ENCODE measurements at places on chromosomes 6 and 20. TPM values are rescaled to one million over a fixed set of nuclear protein-coding genes. Genes with fewer than 3 reads are reported as not detected.

Gene KATNA1
- 3.5 TPM for polyA plus RNA-seq

Gene NKAPL
- 0.80 TPM for polyA plus RNA-seq

Gene SAMD5
- 0.87 TPM for polyA plus RNA-seq

Gene FIG4
- polyA plus RNA-seq: 4.0 TPM

DNA sequence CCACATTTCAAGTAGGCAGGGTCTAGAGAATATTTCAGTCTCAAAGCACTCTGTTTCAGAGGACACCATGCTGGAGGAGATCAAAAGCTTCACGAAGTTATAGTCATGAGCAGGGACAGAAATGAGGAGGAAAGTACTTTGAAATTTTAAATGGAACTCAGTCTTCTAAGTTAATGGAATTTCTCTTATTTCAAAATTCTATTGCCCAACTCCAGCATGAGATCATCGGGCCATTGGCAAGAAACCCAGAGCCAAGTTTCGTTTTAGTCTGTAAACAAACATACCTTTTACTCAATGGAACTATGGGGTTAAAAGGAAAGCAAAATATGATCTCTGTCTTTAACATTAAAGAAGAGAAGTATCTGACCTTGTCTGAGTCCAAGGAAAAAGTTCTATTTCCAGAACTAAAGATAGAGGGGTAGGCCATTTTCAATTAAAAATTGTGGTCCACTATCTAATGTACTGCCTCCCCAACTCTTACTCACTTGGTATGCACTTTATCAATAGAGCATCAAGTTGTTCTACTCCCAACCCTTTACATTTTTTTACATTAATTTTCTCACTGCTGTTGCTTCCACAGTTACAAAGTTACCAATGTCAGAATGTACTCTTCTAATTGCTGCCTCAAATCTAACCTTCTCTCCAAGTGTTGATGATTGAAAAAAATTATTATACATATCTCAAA lies 235.3 kb upstream of the NRSN1 start:
- H3K36me3 ChIP-seq: no peaks in the 10 kb centered on the region
- H3K27me3 ChIP-seq: no peaks in the 10 kb centered on the region
- H3K27ac ChIP-seq: no peak overlapping the region
- no peaks in the 10 kb centered on the region for H3K4me1 ChIP-seq
- H3K4me3 ChIP-seq: no peak overlapping the region

DNA sequence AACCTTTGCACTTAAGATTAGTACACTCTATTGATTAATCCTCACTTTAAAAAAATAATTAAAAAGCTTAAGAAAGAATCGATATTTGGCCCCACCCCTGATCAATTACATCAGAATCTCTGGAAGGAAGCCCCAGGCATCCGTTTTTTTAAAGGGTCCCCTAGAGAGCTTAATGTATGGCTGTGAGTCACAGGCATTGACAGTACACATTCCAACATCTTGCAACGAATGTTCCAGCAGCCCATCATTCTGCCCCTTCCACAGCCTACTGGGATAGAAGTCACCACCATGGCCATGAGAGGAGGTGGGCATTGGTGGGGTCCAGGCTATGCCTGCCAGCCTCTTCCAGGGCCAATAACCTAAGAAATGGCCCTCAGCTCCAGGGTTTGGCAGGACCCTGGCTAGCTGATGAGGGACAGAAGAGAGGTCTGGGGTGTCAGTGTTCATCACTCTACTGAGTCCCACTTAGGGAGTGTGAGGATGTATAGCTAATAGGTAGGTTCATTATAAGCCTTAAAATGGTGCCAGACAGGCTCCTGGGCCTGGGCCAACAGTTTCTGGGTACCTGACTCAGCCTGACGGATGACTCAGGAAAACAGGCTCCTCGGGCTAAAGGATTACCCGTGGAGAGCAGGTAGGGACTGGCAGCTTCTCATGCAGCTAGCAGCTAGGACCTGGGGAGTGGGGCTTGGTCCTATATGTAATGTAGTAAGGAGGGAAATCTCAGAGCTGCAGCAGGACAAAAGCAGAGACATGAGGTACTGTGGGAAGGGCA lies 40.4 kb downstream of the MDGA1 start:
- no peaks in the 10 kb centered on the region for H3K27me3 ChIP-seq
- no peaks in the 10 kb centered on the region for H3K36me3 ChIP-seq
- H3K4me1 ChIP-seq: no peaks in the 10 kb centered on the region

GRCh38 chr6:169169375-169169774 lies 84.3 kb downstream of the THBS2 start:
- no peaks in the 10 kb centered on the region for H3K4me1 ChIP-seq
- no peak for DNase-seq
- H3K27ac ChIP-seq: no peak overlapping the region

- no peaks in the 10 kb centered on the region for H3K27me3 ChIP-seq
- H3K36me3 ChIP-seq: no peaks in the 10 kb centered on the region
- peaks cover 3% of the 10 kb centered on the region for H3K4me1 ChIP-seq
- no peak overlapping the region for H3K27ac ChIP-seq
Observed at GRCh38 chr6:79466207-79466834, 70.9 kb downstream of the LCA5 start.

GRCh38 chr6:136657666-136658065 lies 107.4 kb upstream of the MAP7 start:
- H3K27ac ChIP-seq: no peak overlapping the region
- H3K36me3 ChIP-seq: no peaks in the 10 kb centered on the region
- no peak overlapping the region for H3K4me3 ChIP-seq
- no peaks in the 10 kb centered on the region for H3K27me3 ChIP-seq
- H3K4me1 ChIP-seq: peaks cover 32% of the 10 kb centered on the region
- no peak for DNase-seq

DNA sequence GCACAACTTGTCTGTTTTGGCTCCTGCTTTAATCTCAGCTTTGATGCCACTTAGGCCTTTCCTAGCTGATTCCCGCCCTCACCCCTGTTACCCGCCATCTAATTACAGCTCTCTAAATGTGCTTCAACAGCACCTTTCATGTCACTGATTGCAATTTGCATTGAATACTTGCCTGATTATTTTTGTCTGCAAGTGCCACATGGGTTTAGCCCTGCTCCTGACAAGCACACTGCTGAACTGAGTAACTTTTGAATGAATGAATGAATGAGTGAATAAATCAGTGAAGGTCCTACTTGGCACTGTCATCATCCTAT lies 591 bp upstream of the DCBLD1 start:
- H3K27ac ChIP-seq: peak overlapping the region; percentile 72
- no peaks in the 10 kb centered on the region for H3K27me3 ChIP-seq
- no peak for DNase-seq
- peak overlapping the region; percentile 39 for H3K4me3 ChIP-seq
- H3K4me1 ChIP-seq: peaks cover 7% of the 10 kb centered on the region

DNA sequence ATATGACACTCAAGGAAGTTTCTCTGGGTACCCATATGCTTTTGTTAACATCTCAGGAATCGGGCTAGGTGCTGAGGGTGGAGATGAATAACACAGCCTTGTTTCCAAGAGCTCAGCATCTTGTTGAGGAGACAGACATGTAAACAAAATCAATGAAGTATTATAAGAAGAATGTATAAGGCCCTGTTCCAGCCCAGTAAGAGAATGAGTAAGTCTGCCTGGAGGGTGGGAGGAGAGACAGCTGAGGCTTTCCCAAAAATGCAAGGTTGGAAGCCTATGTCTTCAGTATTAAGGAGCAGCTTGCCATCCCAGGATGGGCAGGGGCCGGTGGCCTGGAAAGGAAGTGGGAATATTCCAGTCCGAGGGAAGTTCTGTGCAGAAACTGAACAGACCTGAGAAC lies 615.3 kb upstream of the BTBD3 start:
- H3K4me3 ChIP-seq: no peak overlapping the region
- no peak overlapping the region for H3K27ac ChIP-seq
- H3K36me3 ChIP-seq: no peaks in the 10 kb centered on the region
- no peaks in the 10 kb centered on the region for H3K4me1 ChIP-seq

DNA sequence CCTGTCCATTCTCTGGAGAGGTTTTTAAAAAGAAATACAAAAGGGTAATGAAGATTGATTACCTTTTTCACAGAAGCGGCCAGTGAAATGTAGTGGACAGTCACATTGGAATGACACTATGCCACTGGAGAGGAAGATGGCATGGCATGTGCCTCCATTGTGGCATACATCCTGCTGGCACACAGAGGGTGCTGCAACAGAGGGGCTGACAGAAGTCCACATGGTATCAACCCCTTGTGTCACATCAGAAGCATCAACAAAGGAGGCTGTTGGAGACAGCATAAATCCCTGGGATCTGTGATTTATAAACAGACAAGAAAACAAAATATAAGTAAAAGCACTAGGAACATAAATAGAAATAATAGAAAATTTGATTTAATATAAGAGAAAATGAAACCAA lies 594.9 kb downstream of the PHF3 start:
- H3K4me1 ChIP-seq: no peaks in the 10 kb centered on the region
- H3K4me3 ChIP-seq: no peak overlapping the region
- no peaks in the 10 kb centered on the region for H3K27me3 ChIP-seq

GRCh38 chr20:47328129-47328528 lies 28.4 kb downstream of the ZMYND8 start:
- no peak overlapping the region for H3K4me3 ChIP-seq
- no peak for DNase-seq
- peak overlapping the region; percentile 40 for H3K27ac ChIP-seq
- no peaks in the 10 kb centered on the region for H3K27me3 ChIP-seq
- peaks cover 18% of the 10 kb centered on the region for H3K4me1 ChIP-seq

- no peak overlapping the region for H3K4me3 ChIP-seq
- peaks cover 5% of the 10 kb centered on the region for H3K4me1 ChIP-seq
- no peak for DNase-seq
- no peaks in the 10 kb centered on the region for H3K36me3 ChIP-seq
- H3K27ac ChIP-seq: no peak overlapping the region
- no peaks in the 10 kb centered on the region for H3K27me3 ChIP-seq
Observed at GRCh38 chr6:88910922-88911778, 52.3 kb downstream of the RNGTT start.
